ENCODE measurements at places on chromosomes 13 and 19.
A peak's percentile ranks its signal among the peaks of the same experiment; 100 is the strongest.

DNA sequence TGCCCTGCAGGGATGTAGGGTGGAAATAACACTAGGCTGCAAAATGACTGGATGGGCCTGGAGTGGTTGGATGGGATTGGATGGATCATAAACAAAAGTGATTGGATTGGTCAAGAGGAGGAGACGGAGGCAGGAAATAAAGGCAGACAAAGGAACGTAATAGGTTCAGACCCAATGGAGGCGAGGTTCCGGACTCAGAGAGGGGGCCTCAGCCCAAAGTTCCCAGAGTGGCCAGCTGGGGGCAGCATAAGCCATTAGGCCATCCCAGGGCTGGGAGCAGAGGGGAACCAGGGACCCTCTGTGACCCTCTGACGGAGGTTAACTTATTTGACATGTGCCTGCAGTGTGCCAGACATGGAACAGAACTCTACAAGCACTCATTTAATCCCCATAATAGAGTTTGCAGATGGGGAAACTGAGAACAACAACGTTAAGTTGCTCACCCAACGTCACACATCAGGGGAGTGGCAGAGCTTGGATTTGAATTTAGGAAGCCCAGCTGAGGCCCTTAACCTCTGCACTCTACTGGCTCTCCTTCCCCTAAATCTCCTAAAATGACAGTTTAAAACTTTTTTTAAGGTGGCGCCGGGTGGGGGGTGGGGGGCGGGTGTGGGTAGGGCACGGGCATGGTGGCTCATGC, 15.3 kb upstream of the MAP1S start:
- no peak for DNase-seq

DNA sequence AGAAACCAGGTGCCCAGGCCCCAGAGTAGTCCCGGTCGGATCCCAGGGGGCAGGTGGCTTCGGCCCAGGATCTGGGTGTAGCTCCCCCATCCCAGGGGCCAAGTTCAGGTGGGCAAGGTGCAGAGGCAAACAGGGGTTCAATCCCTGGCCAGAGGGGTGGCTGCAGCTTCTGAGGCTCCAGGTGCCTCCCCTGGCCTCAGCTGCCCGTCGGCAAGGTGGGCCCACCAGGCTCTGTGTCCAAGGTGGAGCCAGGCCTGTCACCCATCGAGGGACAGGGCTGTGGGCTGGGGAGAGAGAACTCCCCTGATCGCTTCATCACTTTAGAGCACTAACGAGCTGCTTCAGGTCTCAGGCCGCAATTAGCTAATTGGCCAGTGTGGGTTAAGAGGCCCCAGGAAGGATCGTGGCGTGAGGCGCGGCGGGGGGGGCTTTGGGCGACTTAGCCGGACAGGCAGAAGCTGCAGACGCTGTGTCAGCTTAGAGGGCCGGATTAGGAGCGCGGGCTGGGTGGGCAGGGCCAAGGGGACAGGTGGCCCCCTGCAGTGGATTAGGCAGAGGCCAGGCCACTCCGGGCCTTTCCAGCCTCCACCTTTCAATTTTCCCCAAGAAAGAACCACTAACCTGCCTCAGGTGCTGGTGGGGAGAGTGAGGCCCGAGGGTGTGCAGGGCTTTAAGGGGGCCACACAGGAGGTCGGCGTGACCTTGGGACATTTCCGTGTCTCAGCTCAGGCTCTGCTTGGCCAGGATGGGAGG, 2.8 kb upstream of the RAX2 start:
- DNase-seq: no peak

DNA sequence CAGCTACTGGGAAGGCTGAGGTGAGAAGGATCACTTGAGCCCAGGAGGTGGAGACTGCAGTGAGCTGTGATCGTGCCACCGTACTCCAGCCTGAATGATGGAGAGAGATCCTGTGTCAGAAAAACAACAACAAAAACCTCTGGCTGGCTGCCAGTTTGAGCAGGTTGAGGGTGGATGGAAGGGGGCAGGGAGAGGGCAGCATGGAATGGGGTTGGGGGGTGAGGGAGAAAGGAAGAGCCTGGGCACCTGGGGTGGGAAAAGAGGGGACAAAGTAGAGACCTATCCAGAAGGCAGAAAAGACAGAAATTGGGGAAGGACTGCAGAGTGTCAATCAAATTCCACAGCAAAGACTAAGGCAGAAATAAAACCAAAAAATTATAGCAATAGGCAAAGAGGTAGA, 4.7 kb downstream of the SLC1A5 start:
- DNase-seq: no peak

DNA sequence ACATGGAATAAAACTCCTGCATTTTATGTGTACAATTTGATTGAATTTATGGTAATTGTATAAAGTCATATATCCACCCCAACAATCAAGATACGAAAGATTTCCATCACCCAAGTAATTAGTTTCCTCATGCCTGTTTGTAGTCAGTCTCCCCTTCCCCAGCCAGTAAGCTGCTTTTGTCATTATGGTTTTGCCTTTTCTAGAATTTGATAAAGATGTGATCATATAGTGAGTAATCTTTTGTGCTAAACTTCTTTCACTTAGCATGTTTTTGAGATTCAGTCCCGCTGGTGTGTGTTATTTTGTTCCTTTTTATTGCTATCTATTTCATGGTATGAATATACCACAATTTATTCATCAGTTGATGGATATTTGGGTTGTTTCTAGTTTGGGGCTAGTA, 16.0 kb downstream of the ITM2B start:
- no peak for DNase-seq

- no peak for DNase-seq
These were observed 17.9 kb upstream of the CACTIN start for GRCh38 chr19:3644351-3645066.

DNA sequence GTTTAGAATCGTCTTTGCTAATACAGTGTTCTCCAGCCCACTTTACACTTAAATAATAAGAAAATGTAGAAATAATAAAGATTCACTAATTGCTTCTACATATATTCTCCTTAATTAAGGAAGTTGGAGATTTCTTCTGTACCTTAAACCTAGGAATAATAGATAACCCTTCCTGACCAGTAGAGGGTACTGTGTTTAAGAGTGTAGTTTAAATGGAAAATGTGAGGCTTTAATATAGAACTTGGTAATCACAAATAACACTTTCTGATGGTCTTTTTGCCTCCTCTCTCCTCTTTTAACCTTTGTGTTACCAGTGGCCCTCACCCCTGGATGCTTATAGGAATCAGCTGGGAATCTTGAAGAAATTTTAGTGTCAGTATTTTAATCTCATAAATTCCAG, 20.7 kb downstream of the POMP start:
- no peak for DNase-seq

DNA sequence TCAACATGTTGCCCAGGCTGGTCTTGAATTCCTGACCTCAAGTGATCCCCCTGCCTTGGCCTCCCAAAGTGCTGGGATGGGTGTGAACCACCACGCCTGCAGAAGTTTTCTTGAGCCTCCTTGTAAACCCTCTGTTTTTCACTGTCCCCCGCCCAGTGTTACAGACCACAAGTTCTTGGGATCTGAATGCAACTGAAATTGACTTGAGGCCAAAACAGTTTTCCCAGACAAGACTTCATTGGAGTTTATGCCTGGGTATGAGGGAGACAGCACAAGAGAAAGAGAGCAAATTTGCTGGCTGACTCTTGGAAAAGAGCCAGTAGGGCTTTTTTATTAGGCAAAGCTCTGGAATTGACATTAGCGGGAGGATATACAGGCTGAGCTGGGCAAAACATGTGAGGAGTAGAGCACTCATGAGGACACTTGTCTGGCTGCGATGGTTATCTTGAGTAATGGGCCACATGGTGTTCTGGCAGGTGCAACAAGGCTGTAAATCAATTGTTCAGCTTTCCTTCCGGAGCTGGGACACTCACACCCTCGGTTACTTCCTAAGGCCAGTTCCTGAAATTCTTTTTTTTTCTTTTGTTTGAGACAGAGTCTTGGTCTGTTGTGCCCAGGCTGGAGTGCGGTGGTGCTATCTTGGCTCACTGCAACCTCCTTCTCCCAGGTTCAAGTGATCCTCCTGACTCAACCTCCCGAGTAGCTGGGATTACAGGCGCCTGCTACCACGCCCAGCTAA, 12.7 kb upstream of the HNRNPL start:
- DNase-seq: no peak

DNA sequence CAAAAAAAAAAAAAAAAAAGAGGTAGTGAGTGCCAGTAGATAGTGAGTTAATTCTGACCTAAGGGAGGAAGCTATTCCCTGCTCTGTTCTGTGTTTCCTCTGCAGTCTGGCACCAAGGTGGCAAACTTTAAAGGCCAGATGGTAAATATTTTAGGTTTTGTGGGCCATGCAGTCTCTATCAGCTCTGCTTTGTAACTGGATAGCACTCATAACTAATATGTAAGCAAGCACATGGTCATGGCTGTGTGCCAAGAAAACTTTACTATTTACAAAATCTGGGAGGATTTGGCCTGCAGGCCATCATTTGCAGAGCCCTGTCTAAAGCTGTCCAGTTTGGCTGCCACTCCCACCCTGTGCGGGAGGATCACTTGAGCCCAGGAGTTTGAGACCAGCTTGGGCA, 4.3 kb downstream of the PIN1 start:
- no peak for DNase-seq

- no peak for DNase-seq
These were observed 452 bp downstream of the PIAS4 start for GRCh38 chr19:4007836-4008539.

GRCh38 chr19:1507763-1508506, 4.9 kb downstream of the ADAMTSL5 start:
- peak; percentile 77 for DNase-seq

- peak; percentile 46 for DNase-seq
These were observed 37.5 kb downstream of the SUGP2 start for GRCh38 chr19:18995804-18996241.

Data from AG04449 (cell line).